ENCODE measurements at places on chromosomes 12 and 14. TPM values are rescaled to one million over a fixed set of nuclear protein-coding genes. Genes with fewer than 3 reads are reported as not detected.

Gene RERG
- 107 TPM for total RNA-seq

Gene CDK2
- 22.8 TPM for total RNA-seq

Gene CCDC38
- not detected for total RNA-seq

GRCh38 chr12:100020370-100020769 is 35.6 kb upstream of the ANKS1B start:
- no peak for DNase-seq

DNA sequence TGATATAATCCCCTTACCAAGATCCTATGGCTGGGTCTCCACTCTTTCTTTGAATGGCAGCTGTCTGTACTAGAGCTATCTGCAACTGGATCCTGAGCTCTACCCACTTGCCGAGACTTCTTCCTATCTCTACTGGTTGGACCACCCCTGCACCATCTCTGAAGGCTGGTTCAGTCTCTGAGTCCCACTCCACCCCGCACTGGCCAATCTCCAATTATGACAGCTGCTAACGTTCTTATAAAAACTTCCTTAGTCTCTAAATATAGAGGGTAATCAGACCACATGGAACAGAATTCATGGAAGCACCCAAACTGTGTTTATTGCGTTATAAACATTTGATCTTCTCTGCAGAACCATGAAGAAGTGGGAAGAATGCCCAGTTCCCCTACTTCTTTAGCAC is 186.6 kb upstream of the EEA1 start:
- no peak for DNase-seq

Measured in posterior vena cava (tissue), 2 donors.